ENCODE measurements at places on chromosomes 2 and 18.

- no peak for DNase-seq
These were observed 99.7 kb downstream of the SLC8A1 start for GRCh38 chr2:40352041-40352702.

- DNase-seq, result no peak
These were observed 665.8 kb upstream of the ZEB2 start for GRCh38 chr2:145185696-145186095.

- no peak for DNase-seq
These were observed 242.1 kb upstream of the RND3 start for GRCh38 chr2:150729495-150729955.

GRCh38 chr18:57954935-57955334 is 89.1 kb upstream of the NEDD4L start:
- no peak for DNase-seq

DNA sequence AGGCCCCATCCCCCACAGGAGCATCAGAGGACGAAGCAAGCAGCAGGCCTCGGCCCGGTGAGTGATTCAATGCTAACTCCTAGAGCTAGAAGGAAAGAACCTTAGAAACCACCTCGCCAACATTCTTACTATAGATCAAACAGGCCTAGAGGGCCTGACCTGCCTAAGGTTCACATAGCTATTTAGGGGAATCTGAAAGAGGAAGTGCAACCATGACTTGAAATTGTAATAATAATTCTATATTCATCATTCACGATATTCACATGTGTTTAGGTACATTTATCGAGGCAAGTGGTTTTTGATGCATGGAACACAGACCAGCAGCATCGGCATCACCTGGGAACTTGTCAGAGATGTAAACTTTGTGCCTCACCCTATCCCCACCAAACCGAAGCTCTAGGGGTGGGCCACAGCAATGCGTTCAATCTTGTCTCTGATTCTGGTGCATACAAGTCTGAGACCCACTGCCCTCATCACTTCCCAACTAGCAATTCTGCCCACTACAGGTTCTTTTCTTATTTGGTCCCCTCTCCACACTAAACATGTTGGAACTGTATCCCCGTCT is 78.0 kb upstream of the DNMT3A start:
- no peak for DNase-seq

DNA sequence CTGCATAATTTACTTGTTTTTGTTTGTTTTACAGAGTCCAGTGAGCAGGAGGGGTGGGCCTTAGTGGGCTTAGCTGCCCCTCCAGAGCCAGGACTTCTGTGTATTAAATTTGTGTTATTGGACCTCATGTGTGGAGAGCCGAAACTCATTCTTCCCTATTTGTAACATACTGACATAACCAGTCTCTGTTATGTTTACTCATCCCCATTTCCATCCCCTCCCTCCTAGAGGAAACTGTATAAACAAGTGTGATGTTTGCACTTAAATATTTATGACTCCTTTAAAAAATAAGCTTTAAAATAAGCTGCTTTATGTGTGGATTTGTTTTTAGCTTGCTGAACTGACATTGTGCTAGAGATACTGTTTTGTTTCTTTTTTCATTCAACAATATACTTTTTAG is 13.8 kb downstream of the ZNF512 start:
- DNase-seq, result no peak

DNA sequence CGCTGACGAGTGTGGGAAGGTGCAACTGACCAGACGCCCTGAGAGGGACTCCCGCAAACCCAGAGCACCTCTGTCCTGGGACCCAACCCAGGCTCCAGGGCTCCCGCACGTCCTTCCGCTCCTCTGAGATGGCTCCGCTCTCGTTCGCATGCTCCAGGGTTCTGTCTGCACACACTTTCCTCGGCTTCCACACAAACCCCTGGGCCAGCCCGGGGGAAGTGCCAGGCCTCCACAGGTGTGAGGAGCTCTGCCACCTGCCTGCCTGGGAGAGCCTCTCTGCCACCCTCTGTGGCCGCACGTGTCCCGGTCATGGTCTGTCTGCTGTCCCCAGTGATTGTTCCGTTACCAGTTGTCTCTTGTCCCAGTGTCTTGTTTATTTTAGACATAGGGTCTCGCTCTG is 222.9 kb downstream of the HDAC4 start:
- DNase-seq, result no peak

GRCh38 chr2:118291251-118291880 is 203.1 kb downstream of the INSIG2 start:
- no peak for DNase-seq

DNA sequence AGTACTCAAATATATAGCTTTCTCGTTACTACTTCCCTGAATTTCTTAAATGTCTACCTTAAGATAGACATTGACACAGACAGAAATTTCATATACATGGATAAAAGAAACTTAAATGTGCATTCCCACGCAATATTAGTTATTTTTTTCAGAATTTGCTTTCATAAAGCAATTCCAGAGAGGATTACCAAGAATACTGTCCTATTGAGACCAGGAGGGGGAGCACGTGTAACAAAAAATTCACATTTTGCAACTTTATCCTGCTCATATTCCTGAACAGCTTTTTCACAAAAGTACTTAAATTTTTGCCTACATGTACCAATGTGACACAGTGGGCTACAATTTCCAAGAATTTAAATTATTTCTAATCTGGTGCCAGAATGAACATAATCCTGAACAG is 30.7 kb upstream of the ERCC3 start:
- DNase-seq, result no peak

DNA sequence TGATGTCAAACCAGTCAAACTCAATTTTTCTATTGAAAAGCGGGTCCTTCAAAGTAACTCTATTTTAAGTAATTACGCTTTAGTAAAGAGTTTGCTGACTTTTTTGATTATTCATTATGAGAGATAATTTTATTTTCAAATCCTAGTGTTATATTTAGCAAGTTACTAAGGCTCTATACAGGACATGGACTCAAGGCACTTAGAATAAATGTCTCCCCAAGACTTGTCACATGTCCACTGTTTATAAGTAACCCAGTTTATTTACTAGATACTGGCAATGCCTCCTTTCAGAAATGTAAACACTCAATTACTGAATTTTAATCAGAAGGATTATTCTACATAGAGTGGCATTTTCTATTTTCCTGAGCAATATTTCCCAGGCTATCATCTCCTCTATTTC is 638.1 kb downstream of the ERBB4 start:
- DNase-seq, result no peak

GRCh38 chr2:174682007-174682577 is 82.2 kb downstream of the CHRNA1 start:
- DNase-seq, result peak; percentile 66

GRCh38 chr2:74571058-74571457 is 16.5 kb downstream of the DOK1 start:
- no peak for DNase-seq

DNA sequence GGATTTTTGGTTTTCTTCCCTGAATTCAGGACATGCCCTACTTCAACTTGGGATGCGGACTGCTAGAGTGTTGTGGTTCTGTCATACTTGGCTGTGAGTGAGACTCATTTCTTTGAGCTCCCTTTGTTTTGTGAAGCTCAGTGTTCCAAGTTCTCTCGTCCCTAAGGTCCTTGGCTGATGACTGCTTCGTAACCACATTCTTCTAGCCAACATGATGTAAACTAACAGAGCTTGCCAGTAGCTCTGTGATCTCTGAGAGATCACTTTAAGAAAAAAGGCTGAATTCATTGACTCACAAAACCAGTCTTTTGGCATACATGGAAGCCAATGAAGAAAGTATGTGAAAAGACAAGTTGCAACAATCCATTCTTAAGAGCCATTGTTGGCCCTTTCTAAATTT is 96.9 kb upstream of the MSTN start:
- DNase-seq, result no peak

DNA sequence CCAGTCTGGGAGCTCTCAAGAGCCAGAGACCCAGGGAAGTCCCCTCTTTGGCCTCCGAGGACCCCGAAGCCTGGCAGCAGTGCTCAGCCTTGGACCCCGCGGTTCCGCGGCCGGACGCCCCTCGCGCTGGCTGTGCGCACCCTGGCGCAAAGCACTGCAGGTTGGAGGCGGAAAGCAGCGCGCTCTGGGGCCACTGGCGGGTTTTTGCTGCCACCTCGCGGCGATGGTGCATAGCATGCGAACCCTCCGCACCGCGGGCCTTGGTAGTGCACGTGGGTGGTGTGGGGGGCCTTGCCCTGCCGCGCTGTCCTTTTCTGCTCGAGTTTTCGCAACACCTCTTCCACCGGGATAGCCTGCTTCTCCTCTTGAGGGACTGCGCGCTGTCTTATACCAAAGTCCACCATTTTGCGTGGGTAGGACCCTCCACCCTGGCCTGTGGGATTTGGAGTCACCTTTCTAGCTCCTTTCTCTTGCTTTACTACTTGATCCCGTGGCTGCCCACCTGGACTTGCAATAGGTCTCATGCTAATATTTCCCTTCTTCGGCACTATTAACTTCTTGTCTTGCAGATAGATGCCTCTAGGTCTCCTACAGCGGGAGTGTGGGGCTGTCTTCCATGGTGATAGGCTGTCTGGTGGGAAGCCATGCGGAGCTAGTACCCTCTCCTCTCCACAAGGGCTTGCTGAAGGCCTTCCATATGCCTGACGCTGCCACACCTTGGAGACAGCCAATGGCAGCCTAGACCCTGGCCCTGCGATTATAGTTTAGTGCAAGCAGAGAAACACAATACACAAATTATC is 14.3 kb downstream of the SIX3 start:
- no peak for DNase-seq

DNA sequence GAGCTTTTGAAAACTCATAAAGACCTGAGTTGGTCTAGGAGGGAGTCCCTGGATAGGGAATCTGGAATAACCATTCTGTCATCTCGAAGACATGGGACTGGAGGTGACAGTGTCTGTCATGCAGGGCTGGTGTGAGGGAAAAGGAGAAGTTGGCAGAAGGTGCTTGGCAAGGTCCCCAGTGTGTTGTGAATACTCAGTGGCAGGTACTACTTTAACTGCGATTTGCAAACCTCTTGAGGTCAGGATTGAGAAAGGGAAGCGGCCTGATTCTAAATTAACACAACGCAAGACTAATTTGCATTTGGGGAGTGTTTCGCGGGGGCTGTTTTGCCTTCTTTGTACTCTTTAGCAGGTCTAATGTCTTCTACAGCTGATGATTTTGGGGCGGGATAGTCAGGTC is 77.0 kb upstream of the TMEM200C start:
- no peak for DNase-seq

GRCh38 chr2:98833172-98833916 is 102.4 kb upstream of the MGAT4A start:
- DNase-seq, result no peak

DNA sequence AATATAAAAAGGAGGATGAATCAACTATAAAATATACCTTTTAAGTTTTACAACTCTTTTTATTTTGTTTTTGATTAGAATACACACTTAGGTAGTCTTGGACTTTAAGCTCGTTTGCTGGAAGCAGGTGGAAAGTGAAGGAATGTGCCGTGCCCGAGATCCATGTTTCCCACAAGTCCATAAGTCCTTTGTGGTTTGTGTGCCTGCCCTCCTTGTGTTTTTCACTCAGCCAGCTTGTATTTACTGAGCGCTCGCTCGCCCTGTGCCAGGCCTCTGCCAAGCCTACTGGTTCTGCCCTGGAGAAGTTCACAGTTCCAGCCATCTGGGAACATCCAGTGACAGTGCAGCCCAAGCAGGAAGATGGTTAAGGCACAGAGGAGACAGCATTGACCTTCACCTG is 142.6 kb downstream of the MGAT5 start:
- no peak for DNase-seq

DNA sequence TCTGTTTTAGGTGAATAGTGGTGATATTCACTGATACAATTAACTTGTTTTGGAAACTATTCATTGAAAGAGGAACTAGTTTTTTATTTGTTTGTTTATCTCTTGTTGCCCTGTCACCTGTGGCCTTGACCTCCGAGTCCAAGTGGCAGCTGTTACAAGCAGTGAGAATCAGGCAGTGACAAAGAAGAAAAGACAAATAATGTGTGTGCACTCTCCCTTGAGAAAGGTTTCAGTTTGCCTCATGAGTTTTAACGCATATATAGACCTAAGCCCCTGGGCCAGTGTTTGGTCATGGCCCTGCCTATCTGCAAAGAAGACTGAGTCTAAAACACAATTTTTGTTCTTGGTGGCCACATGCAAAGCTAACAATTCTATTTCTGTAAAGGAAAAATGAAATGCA is 15.3 kb downstream of the KYNU start:
- DNase-seq, result no peak

GRCh38 chr2:94759211-94759610 is 112.0 kb upstream of the TEKT4 start:
- no peak for DNase-seq

- no peak for DNase-seq
These were observed 15.2 kb upstream of the AGFG1 start for GRCh38 chr2:227456772-227457171.

GRCh38 chr2:85221067-85221691 is 88.0 kb downstream of the TCF7L1 start:
- no peak for DNase-seq

GRCh38 chr2:64214281-64215115 is 70.3 kb upstream of the PELI1 start:
- no peak for DNase-seq

GRCh38 chr2:46042207-46042637 is 255.0 kb upstream of the EPAS1 start:
- DNase-seq, result no peak

GRCh38 chr18:31070206-31070605 is 27.7 kb upstream of the DSC3 start:
- DNase-seq, result no peak

- DNase-seq, result no peak
These were observed 83.3 kb upstream of the UXS1 start for GRCh38 chr2:106277426-106277825.

GRCh38 chr2:98606431-98606830 is 1.9 kb downstream of the COA5 start:
- no peak for DNase-seq

GRCh38 chr2:101124643-101125366 is 26.4 kb downstream of the TBC1D8 start:
- DNase-seq, result no peak

GRCh38 chr2:12861344-12861930 is 144.7 kb downstream of the TRIB2 start:
- DNase-seq, result no peak

DNA sequence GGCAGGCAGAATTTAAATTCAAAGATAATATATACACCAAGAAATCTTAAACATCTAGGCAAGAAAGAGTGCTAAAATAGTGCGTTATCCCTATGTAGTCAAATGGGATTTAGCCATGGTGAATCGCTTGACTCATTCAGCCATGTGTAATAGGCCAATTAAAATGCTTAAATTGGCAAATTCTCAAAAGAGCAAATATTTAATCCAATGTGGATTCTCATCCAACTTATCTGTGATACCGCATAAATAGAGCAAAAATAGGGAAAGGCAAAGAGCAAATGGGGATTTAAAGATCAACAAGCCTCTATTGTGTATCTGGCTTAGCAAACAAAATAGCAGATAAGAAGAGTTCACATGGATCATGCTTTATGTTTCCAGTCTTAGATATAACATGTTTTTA is 123.2 kb upstream of the RPRM start:
- no peak for DNase-seq

- DNase-seq, result no peak
These were observed 133.4 kb upstream of the ITGA6 start for GRCh38 chr2:172293952-172294351.

Measured in H1 (cell line).